Fibroblast of the conjunctiva (primary cell): ENCODE measurements at places on chromosomes 12 and 14.
A peak's percentile ranks its signal among the peaks of the same experiment; 100 is the strongest.

DNA sequence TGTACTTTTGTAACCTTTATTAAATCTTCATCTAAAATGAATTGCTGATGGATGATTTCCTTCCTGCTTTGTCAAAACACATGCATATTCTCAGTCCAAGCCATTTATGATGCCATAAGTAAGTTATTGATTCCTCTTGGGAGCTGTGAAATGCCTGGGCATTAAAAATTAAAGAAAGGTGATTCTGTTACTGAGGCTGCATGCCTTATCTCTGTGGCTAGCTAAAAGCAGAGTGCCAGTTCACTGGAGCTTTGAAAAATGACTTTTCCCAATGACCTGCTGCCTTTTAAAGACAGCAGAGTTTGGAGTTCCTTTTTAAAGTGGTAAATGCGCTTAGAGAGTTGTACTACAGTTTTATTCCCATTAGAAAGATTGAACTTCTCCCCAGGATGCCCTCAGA lies 152.1 kb downstream of the TMTC2 start:
- DNase-seq, result no peak

DNA sequence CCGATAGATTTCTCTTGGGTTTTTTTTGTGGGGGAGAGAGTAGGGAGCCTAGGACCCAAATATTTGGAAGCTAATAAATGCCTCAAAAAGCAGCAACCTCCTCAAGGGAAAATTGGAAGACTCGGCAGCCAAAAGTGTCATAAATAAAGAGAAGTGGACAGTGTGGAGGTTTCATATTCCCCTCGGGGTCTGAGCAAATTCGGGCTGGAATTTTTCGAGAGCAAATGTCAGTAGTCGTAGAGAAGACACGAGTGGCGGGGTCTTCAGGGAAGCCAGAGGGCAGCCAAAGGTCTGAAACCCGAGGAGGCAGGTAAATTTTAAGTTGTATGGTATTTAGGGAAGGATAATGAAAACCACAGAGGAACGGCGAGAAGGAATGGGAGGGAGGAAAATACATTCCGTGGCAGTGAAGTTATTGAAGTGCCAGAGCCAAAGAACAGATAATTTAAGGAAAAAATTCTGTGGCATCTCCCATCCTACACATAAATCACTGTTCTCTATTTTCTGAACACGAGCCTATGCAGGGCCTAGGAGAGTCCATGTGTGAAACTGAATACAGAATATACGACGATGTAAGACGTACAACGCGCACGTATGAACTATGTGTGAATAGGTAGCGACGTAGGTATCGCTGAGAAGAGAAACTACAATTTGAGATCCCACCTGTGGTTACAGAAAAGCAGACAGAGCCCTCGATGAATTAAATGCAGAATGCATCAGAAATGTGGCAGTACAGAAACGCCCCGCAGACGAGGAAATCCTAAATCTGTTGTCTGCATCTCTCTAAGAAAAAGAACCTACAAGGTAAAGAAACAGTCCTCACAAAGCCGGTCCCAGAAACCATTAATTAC lies 12.9 kb downstream of the BCL11B start:
- DNase-seq, result no peak

DNA sequence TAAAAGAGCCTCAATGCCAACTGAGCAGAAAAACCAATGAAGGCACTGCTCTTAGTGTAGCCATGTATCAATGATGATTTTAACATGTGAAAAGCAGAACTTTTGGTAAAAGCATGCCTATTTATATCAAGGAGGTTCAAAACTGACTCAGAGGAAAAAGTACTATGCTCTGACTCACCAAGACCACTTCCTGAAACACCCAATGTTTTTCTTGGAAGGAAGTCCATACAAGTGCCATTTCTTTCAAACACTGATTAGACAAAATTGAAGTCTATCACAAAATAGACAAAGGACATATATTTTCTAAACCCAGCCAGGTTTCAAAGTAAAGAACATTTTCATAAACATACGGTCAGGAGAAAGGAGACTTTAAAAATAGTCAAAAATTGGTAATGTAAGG lies 88.6 kb downstream of the EPS8 start:
- peak; percentile 84 for DNase-seq

DNA sequence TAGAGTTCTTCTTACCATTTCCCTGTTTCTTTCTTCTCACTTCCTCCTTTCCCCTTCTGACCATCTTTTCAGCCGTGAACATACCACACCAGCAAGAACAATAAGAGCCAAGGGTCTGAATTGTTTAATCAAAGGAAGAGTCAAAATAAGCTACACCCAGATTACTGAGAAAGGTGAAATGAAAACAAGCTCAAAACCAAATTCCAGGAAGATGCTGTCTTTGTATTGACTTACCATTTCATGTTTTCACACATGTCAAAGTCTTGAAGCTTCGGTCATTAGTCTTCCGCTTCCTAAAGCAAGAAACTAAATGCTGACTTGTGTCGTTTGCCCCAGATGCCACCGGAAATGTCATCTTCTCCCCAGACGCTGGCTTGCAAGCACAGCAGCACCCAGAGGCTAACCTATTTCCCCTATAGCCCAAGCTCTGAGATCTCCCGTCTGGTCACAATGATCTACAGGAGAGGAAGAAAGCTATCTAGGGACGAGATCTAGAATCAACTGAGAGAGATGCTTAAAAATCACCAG lies 136.5 kb upstream of the AMIGO2 start:
- no peak for DNase-seq

DNA sequence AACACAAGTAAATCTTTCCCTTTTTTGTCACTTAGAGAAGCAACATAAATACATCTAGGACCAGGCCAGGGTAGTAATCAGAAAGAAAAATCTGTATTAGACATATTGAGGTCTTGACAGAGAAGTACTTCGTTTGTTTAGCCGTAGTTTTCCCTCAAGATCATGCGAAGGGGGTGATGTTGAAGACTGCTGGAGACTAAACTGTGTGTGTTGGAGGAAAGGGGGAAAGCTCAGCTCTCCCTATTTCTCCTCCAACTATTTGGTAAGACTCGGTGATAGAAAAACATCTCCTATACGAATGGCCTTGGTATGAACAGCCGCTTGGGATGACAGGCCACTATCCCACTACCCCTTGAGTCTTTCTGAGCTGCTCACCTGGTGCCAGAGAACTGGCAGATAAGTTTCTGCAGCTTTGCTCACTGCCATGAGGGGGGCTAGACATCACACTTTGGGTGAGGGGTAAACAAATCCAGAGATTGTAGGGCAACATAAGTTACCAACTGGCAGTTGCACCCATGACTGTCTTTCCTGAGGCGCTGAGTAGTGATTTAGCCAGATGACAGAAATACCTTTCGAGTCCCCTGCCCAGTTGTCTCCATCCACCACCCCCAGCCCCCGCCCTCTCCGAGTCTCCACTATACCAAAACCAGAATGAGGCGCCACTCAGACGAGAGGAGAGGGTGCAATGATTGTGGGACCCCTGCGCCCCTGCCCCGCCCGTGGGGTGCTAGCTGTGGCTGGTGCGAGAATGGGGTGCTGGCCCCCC lies 685 bp downstream of the VAMP1 start:
- DNase-seq, result no peak

DNA sequence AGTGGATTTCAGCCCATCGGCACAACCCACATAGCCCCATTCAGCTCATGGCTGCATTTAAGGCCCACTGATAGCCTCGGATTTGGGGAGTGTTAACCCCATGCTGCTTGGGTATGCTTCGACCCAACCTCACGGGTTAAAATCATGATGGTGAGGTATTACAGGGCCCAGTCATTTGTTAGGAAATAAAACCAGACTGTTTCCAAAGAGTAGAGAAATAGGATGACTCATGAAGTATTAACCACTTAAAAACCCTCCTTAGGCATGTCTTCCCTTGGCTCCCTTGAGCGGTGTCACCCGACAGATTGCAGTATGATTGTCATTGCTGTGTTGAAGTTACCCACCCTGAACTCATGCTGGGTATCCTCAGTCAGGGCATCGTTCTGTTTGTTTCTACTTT lies 289.1 kb downstream of the CACNA1C start:
- no peak for DNase-seq

GRCh38 chr14:59055006-59055405 lies 133.5 kb upstream of the DAAM1 start:
- no peak for DNase-seq

DNA sequence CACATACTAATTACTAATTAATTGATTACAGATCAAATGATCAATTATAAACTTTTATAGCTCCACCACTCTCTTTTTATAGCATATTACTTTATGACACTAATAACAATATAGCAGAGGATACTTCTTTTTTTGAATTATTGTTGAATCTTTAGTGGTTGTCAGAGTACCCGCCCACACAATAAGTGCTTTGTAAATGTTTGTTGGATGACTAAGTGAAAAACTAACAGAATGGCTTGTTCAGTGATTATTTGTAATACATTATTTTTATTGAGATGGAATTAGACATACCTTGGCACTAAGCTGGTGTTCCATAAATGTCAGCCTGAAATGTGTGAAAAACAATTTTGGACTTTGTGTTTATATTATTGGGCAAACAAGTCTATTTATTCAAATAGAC lies 670.5 kb upstream of the ATXN7L3B start:
- DNase-seq, result no peak

DNA sequence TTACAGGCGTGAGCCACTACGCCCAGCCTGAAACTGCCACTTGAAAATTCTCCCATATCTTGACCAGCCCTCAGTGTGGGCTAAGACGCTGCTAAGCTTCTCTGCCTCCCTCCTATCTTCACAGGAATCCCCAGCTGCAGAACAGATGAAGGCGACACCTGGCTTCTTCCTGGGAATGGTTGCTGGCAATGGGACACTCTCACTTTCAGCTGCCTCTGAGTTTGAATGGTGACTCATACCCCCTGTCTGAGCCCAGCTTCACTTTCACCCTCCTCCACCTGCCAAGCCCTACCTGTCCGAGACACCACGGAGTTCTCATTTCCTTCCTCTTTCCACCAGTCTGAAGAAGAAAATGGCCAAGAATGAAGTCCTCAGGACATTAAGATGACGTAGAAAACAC lies 18.3 kb upstream of the VASH1 start:
- no peak for DNase-seq

DNA sequence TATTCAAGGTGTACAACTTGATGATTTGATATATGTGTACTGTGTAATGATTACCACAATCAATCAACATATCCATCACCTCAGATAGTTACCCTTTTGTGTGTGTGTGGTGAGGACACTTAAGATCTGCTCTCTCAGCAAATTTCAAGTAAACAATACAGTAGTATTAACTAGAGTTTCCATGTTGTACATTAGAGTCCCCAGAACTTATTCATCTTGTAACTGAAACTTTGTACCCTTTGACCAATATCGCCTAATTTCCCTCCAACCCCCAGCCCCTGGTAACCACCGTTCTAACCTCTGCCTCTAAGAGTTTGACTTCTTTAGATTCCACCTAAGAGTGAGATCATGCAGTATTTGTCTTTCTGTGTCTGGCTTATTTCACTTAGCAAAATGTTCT lies 12.1 kb downstream of the ADCK1 start:
- no peak for DNase-seq

DNA sequence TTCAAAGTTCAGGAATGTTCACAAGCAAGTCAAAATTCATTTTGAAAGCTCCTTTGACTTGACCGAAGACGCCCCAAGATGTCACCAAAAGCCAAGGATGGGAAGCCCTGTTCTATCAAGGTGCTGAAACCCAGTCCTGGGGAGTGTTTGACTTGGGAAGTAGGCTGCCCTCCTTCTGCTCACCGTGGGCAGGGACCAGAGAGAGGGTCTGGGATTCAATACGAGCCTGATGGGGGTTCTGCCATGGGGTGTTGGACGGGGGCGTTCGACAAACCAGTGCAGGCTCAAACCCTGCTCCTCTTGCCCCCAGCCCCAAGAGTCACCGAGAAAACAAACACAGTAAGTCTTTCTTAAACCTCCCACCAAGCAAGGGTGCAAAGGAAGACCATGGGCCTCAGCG lies 150.1 kb upstream of the DIO3 start:
- DNase-seq, result no peak

DNA sequence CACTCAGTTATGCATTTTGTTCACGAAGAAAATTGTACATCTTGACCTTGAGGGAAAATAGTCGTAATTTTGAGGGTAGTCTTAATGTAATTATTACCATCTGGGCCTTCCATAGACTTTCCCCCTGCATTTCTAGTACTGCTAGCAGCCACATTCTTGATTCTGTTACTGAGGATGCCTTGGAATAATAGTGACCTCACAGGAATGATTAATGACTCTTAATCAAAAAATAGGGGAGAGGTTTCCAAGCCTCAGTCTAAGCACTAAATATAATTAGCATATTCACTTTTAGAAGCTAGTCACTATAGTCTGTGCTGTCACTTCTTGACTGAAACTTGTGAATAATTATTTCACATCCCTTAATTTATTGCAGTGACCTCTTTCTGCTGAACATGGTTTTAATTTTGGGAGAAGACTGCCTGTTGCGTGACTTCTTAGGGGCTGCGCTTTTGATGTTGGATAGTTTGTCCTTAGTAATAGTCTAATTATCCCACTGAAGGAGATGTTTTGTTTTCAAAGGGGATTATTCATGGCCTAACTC lies 400.5 kb downstream of the ADAMTS20 start:
- no peak for DNase-seq

DNA sequence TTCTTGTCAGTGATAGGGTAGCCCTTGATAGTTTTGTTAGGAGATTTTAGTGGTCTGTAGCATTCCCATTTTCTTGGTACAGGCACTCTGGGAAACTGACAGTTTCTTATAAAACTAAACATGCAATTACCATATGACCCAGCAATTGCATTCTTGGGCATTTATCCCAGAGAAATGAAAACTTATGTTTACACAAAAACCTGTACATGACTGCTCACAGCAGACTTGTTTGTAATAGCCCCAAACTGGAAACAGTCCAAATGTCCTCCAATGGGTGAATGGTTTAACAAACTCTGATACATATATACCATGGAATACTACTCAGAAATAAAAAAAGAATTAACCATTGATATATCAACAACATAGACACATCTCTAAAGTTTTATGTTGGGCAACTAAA lies 75.5 kb downstream of the BORCS5 start:
- DNase-seq, result peak; percentile 56

DNA sequence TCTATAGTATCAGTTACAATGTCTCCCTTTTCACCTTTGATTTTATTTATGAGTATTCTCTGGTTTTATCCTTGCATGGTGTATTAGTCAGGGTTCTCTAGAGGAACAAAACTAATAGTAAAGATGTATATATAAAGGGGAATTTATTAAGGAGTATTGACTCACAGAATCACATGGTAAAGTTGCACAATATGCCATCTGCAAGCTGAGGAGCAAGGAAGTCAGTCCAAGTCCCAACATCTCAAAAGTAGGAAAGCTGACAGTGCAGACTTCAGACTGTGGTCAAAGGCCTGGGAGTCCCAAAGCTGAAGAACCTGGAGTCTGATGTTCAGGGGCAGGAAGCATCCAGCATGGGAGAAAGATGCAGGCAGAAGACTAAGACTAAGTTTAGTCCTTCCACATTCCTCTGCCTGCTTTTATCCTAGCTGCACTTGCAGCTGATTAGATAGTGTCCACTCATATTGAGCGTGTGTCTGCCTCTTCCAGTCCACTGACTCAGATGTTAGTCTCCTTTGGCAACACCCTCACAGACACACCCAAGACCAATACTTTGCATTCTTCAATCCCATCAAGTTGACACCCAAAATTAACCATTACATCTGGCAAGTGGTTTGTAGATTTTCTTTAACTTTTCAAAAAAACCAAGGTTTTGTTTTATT lies 308.0 kb upstream of the LMO3 start:
- DNase-seq, result no peak

GRCh38 chr12:84507956-84508850 lies 404.4 kb downstream of the SLC6A15 start:
- DNase-seq, result peak; percentile 74

GRCh38 chr12:105585107-105585506 lies 254.6 kb downstream of the C12orf75 start:
- DNase-seq, result no peak
